ENCODE measurements at places on chromosomes 5 and 9.

- no peak for DNase-seq
Observed at GRCh38 chr5:17846496-17846895, 212.2 kb downstream of the TAF11L14 start.

GRCh38 chr5:83837265-83837907 is 116.7 kb upstream of the HAPLN1 start:
- DNase-seq = no peak

DNA sequence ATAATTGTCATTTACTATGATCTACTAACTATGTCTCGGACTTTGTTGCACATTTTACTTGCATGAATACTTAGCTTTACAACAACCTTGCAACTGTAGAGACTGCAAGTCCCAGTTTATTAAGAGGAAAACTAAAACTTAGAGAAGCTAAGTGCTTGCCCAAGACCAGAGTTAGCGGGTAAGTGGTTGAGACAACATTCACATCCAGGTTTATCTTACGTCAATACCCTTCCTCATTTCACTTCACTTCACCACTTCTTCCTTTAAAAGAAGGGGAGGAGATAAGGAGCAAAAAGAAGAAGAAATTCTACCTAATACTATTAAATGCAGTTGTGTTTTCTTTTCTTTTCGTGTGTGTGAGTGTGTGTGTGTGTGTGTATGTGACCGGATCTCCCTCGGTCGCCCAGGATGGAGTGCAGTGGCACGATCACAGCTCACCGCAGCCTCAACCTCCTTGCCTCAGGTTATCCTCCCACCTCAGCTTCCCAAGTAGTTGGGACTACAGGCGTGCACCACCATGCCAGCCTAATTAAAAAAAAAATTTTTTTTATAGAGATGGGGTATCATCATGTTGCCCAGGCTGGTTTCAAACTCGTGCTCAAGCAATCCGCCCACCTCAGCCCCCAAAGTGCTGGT is 37.4 kb downstream of the MEGF9 start:
- no peak for DNase-seq

GRCh38 chr9:31683116-31683515 is 701.3 kb upstream of the ACO1 start:
- DNase-seq = no peak

DNA sequence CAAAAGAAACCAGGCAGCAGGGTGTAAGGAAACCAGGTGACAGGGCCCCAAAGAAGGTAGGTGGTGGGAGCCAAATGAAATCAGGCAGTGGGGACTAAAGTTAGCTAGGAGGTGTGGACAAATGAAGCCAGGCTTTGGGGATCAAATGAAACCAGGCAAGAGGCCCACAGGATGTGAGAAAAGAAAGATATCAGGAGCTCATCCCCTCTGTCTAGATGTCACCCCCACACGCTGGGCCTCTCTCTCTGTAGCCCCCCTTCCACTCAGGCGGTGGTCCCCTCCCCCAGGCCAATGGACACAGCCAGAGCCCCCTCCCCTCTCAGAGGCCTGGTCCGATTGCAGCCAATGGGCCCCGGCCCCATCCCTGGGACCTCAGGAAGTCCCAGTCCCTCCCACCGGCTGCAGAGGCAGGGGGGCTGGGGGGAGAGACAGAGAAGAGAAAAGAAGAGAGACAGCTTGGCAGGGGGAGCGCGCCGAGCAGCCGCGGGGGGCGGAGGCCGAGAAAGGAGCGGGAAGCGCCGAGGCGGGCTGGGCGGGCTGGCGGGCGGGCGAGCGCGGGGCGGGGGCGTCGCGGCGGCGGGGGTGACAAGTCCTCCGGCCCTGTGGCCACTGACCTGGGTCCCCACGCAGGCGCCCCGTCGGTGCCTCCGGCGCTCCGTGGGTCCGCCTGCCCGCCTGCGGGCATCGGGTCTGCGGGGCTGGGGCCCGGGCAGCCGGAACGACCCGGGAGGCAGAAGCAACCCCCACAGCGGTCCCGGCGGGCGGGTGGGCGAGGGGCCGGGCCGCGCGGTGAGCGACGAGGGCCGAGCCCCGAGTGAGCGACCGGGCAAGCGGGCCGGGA is 11.9 kb downstream of the CNTFR start:
- no peak for DNase-seq

- no peak for DNase-seq
Observed at GRCh38 chr9:133306242-133307204, 29.5 kb downstream of the SURF6 start.

DNA sequence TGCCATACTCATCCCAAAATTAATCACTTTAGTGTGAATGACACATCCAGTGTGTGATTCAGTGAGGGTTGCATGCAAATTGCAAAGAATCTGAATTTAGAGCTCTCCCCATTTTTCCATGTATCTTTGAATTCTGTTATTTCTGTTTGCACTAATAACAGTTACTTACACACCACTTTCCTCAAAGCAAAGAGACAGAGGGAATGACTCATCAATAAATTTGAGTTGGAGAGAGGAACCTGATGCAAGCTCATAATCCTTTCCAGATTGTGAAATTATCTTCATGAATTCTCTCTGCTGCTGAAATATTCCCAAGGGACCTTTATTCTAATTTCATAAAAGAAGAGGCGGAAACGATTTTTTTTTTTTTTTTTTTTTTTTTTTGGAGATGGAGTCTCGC is 204.8 kb downstream of the CDH9 start:
- no peak for DNase-seq

GRCh38 chr9:2496169-2496568 is 125.4 kb upstream of the VLDLR start:
- DNase-seq = no peak

Data from stimulated activated CD8-positive, alpha-beta memory T cell treated with anti-CD3 and anti-CD28 coated beads, Interleukin-15, amount 100 ng/mL, for 1 hour (primary cell).